Endodermal cell (in vitro differentiated cells): ENCODE measurements at places on chromosomes 13 and 19.

- no peaks in the 10 kb centered on the region for H3K27me3 ChIP-seq
- no peaks in the 10 kb centered on the region for H3K36me3 ChIP-seq
- H3K4me3 ChIP-seq: no peak overlapping the region
- H3K4me1 ChIP-seq: no peaks in the 10 kb centered on the region
- no peak overlapping the region for H3K27ac ChIP-seq
Measured at GRCh38 chr13:74990992-74991391, 491.0 kb downstream of the TBC1D4 start.

DNA sequence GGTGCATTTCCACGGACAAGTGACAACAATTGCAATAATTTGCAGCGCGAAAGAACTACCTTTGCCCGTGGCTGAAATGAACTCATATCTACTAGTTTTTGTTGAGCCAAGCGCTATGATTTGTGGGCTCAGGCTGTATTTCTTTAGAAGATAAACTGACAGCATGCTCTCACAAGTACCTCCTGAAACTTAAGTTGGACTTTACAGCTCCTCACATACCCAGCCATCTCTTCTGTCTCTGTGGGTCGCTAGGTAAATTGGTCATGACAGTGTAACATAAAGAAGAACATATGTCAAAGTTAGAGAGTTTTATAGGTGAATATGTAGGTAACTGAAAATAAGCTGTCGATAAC lies 839 bp downstream of the COG6 start:
- H3K4me1 ChIP-seq: no peaks in the 10 kb centered on the region
- H3K27ac ChIP-seq: no peak overlapping the region
- H3K27me3 ChIP-seq: no peaks in the 10 kb centered on the region
- H3K4me3 ChIP-seq: peak overlapping the region; percentile 93
- H3K36me3 ChIP-seq: peaks cover 14% of the 10 kb centered on the region

DNA sequence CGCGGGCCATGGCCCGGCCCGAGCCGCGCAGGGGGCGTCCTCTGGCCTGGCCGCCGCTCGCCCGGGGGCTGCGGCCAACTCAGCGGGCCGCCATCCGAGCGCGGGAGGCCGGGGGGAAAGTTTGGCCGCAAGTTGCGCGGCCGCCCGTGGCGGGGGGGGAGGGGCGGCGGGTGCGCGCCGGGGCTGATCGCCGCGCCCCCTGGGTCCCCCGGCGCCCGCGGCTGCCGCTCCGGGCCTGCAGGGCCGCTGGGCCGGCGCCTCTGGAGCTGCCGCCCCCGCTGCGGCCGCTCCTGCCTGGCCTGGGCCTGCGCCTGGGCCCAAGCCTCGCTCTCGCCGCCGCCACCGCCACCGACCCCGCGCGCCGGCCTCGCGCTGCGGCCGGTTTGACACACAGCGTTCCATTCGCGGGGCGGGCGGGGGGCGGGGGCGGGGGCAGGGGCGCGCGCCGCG lies at the start of gene NR2F6:
TSS of gene NR2F6 (minus strand) at position 385 of the 450 bp plus-strand sequence. CDS start 699 bp downstream, outside the sequence.
- peaks cover 18% of the 10 kb centered on the region for H3K4me1 ChIP-seq
- H3K4me3 ChIP-seq: peak within 1 kb of the TSS; percentile 95
- peak within 1 kb of the TSS; percentile 95 for H3K27ac ChIP-seq
- H3K36me3 ChIP-seq: peaks cover 9% of the 10 kb centered on the region

- no peak for DNase-seq
- H3K36me3 ChIP-seq: no peaks in the 10 kb centered on the region
- peaks cover 3% of the 10 kb centered on the region for H3K4me1 ChIP-seq
- H3K4me3 ChIP-seq: no peak overlapping the region
- H3K27ac ChIP-seq: peak overlapping the region; percentile 53
- no peaks in the 10 kb centered on the region for H3K27me3 ChIP-seq
Measured at GRCh38 chr13:64845110-64845509, 2385.0 kb downstream of the PCDH9 start.

DNA sequence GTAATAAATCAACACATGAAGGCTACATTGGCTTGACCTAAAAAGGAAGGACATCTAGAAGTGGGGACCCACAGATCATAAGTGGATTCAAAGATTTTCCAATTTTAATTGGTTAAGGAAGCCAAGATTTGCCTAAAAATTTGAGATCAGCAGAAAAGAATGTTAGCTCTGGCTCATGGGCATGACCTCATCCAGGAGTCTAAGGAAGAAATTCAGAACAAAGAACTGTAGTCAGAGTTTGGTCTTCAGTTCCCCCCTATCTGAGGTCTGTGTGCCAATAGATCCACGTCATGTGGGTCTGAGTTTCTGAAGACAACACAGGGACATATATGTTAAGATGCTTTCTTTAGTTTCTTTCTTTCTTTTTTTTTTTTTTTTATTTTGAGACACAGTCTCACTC lies 648.8 kb upstream of the SPRY2 start:
- no peak for DNase-seq
- no peak overlapping the region for H3K27ac ChIP-seq
- H3K27me3 ChIP-seq: no peaks in the 10 kb centered on the region
- H3K36me3 ChIP-seq: no peaks in the 10 kb centered on the region
- no peak overlapping the region for H3K4me3 ChIP-seq

GRCh38 chr13:99086267-99087097 lies 108.6 kb upstream of the DOCK9 start:
- H3K36me3 ChIP-seq: no peaks in the 10 kb centered on the region
- peaks cover 65% of the 10 kb centered on the region for H3K27me3 ChIP-seq
- DNase-seq: peak; percentile 82
- H3K4me3 ChIP-seq: peak overlapping the region; percentile 78
- no peaks in the 10 kb centered on the region for H3K4me1 ChIP-seq

GRCh38 chr19:48665786-48666185 lies 7.0 kb downstream of the NTN5 start:
- H3K4me3 ChIP-seq: no peak overlapping the region
- no peak for DNase-seq
- H3K36me3 ChIP-seq: no peaks in the 10 kb centered on the region
- H3K4me1 ChIP-seq: no peaks in the 10 kb centered on the region
- H3K27ac ChIP-seq: no peak overlapping the region
